ENCODE measurements at places on chromosomes 3 and 15. TPM values are rescaled to one million over a fixed set of nuclear protein-coding genes. Genes with fewer than 3 reads are reported as not detected.

DNA sequence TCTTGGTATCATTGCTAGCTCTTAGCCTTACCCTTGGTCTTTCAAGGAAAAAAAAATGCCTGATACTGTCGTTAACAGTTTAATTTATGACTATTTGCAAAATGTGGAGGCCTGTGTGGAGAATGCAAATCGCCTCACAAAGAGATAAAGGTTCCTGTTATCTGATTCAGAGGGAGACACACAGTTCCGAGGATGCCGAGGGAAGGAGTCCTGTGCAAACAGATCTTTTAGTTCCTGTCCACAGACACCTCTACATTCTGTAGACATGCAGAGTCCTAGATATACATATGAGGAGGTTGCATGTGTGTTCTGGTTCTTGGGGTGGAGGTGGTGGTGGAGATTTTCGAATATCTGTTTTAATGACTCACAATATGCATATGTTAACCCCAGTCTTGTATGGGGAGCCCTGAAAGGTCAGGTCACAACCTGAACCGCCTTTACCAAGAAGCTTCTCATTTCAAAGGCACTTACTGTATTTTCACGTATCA is 5.7 kb downstream of the NR2F2 start:
- no peak for DNase-seq

DNA sequence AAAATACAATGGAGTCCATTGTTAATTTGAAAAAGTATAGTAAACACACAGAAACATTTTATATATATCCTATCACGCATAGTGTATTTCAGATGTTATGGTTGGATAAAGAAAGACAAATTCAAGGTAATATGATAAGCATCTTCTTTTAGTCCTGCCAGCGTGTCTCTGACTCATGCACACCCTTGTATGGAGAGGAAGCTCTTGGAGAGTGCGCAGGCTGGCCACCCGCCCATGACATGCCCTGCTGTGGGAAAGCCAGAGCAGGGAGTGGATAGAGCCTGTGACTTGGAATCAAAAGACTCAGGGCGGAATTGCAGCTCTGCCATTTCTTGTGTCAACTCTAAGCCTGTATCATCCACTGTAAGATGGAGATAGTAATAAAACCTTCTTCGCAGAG is 23.0 kb upstream of the COPG1 start:
- no peak for DNase-seq

DNA sequence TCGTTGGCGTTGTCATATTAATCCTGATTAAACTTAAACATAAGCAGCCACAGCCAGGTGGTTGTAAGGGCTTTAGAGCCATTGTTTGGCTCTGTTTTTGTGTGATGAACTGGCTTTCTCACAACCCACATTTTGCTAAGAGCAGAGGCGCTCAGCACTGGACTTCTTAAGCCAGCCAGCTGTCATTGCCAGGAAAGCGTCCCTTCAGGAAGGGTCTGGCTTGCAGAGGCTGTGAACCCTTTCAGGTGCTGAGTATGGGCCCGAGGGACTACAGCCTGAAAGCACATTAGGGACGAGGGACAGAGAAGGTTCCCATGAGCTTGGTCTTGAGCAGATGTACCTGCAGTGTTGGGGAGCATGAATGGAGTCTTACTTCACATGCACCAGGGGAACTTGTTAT is 112.3 kb downstream of the CHCHD6 start:
- DNase-seq, result no peak

GRCh38 chr3:45227946-45228345 is 1.9 kb upstream of the TMEM158 start:
- no peak for DNase-seq

DNA sequence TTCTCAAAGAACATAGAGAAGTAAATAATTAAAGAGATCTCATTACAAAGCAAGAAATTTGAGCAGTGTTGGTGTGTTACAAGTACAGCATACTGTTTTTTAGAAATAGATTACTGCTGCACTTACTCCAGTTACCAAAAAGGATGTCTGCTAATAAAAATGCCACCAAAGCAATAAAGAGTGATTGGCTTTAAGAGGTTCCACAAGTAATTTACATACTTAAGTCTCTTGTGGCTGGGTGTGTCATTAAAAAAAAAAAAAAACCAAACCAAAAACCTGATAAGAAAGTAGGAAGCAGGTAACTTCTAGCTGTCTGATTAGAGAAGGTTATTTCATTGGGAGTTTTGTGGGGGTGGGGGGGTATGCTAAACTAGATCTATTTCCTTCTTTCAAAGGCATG is 15.2 kb downstream of the RAB11A start:
- no peak for DNase-seq

DNA sequence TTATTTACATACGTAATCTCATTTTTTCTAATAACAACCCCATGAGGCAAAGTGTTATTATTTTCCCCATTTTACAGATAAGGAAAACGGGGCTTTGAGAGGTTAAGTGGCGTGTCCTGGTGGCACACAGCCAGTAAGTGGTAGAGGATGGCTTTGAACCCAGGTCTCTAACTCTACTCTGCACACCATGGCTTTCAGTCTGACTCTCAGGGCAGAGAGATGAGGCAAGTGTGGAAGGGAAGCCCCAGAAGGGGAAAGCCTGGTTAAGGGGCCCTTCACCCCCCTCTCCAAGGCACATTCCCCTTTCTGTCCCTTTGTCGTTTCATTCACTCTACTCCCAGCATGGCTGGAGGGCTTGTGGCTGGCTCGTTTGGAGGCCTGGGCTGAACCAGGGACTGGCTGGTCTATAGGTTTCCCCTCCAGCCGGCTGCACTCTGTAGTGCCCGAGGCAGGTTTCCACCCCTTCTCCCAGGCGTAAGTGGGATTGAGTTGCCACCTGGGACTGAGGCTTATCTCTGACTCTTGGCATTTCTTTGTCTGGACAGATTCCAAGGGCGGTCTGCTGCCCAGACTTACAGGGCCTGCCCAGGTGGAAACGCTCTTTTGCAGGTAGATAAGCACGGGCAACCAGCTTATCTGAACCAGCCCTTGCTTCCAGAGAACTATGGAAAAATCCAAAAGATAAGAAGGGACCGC is 12.1 kb downstream of the SEMA4B start:
- DNase-seq, result no peak

- DNase-seq, result no peak
Observed at GRCh38 chr15:43794269-43795037, 2.3 kb downstream of the SERF2 start.

The CPOX gene
- 35.7 TPM for total RNA-seq
